ENCODE measurements at places on chromosomes 7 and 10.

DNA sequence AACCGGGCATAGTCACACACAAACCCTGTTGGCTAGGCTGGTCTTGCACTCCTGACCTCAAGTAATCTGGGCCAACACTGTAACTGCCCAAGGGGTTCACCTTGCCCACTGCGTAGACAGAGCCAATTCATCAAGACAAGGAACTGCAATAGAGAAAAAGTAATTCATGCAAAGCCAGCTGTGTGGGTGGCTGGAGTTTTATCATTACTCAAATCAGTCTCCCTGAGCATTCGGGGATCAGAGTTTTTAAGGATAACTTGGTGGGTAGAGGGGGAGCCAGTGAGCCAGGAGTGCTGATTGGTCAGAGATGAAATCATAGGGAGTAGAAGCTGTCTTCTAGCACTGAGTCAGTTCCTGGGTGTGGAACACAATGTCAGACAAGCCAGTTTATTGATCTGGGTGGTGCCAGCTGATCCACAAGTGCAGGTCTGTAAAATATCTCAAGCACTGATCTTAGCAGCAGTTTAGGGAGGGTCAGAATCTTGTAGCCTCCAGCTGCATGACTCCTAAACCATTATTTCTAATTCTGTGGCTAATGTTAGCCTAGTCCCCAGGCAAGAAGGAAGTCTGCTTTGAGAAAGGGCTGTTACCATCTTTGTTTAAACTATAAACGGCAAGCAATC is 15.6 kb upstream of the FXYD4 start:
- peak; percentile 40 for DNase-seq

- no peak for DNase-seq
Observed at GRCh38 chr10:119268428-119268827, 61.1 kb downstream of the GRK5 start.

DNA sequence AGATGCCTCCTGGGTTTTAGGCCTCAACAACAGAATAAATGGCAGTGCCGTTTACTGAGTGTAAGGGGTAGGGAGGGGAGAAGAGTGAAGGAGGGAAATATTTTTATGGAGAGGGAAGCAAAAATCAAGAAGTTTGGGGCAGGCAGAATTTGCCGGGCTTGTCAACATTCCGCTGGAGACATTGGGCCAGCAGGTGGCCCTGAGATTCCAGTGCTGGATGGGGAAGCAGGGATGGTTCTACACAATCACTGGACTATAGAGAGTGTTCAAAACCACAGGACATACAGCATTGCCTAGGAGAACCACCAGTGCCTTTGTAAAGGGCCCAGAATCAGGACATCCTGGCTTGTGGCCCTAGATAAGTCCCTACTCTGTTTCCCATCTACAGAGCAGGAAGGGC is 598.6 kb upstream of the MGMT start:
- DNase-seq, result no peak

DNA sequence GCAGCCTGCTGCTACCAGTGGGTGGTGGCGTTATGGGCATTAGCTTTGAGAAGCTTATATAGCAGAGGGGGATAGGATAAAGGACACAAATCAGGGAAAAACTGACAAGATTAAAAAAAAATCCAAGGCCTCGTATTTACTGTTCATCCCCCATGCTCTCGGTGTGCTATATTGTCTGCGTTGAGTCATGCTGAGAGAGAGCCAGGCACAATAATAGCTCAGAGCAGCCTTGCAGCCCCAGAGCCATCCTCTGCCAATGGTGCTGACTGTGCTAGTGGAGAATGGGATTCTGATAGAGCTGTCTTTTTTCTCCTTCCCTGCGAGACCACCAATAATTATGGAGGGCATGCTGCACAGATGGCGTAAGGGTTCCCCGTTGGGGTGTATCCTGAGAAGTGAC is 51.7 kb upstream of the FZD1 start:
- DNase-seq, result no peak

- no peak for DNase-seq
Observed at GRCh38 chr10:17381502-17382142, 72.8 kb downstream of the ST8SIA6 start.

- DNase-seq, result peak; percentile 35
Observed at GRCh38 chr7:82745117-82745516, 301.5 kb upstream of the CACNA2D1 start.

GRCh38 chr10:131635564-131636015 is 265.2 kb upstream of the PPP2R2D start:
- no peak for DNase-seq

- no peak for DNase-seq
Observed at GRCh38 chr7:43117095-43117494, 4.6 kb downstream of the HECW1 start.

DNA sequence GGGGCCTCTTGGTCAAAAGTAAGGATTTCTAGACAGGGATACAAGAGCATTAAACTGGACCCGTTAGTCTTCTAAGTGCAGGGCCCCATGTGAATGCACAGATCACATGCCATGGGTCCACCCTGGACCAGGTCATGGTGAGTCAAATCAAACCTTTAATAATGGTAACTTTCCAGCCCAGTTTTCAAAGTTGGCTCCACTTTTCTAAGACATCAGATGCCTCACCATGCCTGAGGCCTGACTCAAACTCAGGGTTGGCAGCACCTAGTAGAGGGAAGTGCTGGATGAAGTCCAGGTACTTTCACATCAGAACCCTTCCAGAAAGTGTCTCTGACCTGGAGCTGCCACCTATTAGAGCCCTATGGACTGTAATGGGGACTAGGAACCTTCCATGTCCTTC is 9.7 kb upstream of the SMIM30 start:
- peak; percentile 69 for DNase-seq

GRCh38 chr7:64875258-64875657 is 27.8 kb upstream of the ZNF273 start:
- no peak for DNase-seq

- peak; percentile 49 for DNase-seq
Observed at GRCh38 chr7:75813084-75813483, 522 bp downstream of the CCL24 start.

DNA sequence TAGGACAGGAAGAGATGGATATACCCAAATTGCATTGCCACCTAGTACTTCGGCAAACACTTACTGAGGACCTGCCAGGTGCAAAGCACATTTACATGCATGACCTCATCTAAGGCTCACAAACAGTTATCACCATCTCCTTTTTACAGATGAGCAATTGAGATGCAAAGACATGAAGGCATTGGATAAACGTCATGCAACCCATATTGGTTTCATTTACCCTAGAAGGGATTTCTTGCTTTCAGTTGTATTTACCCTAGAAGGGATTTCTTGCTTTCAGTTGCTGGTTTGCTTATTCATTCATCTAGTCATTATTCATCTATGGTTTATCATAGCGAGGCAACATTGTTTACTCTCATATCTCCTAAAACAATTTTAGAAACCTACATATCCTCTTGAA is 52.2 kb downstream of the STEAP1B start:
- no peak for DNase-seq

GRCh38 chr7:141945356-141945755 is 1.4 kb downstream of the CLEC5A start:
- DNase-seq, result peak; percentile 46

DNA sequence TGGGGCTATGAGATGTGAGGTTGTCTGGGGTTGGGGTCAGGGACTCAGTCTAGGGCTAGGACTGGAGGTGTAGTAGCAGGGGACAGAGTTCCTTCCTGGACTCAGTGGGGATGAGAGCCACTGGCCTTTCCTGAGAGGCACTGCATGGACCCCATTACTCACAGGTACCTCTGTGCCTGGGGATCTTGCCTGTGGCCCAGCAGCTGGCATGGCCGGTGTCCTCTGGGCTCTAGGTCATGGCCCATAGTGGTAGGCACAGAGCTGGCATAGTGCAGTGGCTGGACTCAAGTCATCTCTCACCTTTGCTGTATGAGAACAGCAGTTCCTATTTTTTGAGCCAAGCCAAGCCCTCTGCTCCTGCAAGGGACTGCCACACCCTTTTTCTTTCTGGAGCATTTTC is 51.9 kb downstream of the NEURL1 start:
- DNase-seq, result no peak

DNA sequence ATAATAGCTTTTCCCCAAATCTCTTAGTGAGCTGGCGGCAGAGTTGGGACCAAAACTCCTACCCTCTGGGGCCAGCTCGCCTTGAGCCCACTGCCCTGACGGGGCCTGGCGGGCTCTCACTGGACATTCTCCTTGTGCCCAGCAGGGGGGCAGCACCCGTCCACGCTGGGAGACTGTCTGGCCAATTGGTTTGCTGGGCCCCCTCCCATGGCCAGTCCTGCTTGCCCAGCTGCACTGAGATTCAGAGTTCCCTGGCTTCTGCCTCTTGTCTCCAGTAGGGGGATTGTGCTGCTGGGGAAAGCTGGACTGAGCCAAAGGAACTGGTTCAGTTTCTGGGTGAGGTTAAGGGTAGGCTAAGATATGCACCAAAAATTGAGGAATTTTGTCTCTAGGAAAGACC is 59.8 kb downstream of the RAMP3 start:
- DNase-seq, result peak; percentile 20

DNA sequence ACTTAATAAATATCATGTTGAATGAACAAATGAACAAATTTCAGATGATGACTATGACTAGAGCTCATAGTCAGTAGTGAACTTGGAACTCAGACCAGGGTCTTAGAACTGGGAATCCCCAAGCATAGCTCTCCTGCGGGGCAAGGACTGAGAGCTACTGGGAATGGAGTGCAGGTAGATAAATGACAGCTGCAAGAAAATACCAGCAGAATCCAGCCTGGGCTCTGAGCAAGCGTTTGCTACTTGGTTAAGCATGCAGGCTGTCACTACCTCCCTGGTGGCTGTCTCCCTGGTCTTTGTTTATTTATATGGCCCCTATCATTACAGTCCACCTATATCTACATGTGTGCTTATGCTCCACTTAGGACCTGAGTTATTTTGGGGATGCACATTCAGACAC is 208.4 kb downstream of the POU6F2 start:
- DNase-seq, result no peak

DNA sequence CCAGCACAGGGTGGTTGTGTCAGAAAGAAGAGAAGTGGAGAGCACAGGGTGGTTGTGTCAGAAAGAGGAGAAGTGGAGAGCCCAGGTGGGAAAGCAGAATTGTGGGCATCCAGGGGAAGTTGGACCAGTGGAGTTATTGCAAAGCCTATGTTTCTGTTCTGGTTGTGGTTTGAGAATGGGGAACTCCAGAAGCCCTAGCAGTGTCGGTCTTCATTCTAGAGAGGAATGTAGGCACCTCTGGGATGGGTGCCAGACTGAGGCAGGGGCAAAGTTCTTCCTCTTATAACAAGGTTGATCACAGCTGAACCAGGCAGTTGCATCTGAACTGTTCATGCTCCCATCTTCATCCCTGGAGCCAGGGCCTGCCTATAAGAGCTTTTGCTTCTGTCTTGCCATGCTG is 954 bp downstream of the FSCN3 start:
- DNase-seq, result no peak

DNA sequence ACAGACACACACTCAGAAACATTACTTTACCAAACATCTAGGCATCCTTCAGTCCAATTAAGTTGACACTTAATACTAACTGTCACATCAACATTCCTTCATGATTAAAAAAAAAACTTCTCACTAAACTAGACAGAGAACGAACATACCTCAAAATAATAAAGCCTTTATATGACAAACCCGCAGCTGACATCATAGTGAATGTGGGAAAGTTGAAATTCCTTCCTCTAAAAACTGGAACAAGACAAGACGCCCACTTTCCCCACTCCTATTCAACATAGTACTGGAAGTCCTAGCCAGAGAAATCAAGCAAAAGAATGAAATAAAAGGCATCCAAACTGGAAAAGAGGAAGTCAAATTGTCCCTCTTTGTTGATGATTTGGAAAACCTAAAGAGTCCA is 96.9 kb upstream of the PPP1R9A start:
- no peak for DNase-seq

- no peak for DNase-seq
Observed at GRCh38 chr7:102236592-102237287, 49.9 kb upstream of the SH2B2 start.

- no peak for DNase-seq
Observed at GRCh38 chr10:28010821-28011220, 11.9 kb upstream of the ODAD2 start.

GRCh38 chr10:66041771-66042170 is 884.1 kb upstream of the LRRTM3 start:
- no peak for DNase-seq

DNA sequence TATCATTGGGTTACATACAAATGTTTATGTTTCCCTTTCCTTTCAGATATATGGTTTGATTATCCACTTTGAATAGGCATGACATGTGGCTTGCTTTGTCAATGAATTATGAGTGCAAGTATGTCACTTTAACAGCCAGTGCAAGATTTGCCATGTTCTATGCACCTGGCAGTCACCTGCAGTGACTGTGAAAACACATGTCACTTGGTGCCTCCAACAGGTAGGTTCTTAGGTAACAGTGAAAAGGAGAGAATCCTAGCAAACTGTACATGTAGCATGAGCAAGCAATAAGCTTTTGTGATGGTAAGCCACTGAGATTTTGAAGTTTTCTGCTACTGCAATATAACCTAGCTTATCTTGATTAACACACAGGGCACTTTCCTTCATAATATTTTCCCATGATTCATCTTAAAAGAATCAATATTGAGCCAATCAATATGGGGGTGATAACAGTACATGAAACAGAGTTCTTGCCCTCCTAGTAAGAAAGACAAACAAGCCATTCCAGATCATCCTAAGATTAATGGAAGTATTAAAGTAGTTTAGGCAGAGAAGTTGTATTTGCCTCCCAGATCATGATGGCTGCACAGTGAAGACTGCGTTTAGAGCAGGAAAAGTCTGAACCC is 7.9 kb upstream of the RALA start:
- no peak for DNase-seq

GRCh38 chr7:78212476-78213060 is 414.0 kb downstream of the PHTF2 start:
- no peak for DNase-seq

DNA sequence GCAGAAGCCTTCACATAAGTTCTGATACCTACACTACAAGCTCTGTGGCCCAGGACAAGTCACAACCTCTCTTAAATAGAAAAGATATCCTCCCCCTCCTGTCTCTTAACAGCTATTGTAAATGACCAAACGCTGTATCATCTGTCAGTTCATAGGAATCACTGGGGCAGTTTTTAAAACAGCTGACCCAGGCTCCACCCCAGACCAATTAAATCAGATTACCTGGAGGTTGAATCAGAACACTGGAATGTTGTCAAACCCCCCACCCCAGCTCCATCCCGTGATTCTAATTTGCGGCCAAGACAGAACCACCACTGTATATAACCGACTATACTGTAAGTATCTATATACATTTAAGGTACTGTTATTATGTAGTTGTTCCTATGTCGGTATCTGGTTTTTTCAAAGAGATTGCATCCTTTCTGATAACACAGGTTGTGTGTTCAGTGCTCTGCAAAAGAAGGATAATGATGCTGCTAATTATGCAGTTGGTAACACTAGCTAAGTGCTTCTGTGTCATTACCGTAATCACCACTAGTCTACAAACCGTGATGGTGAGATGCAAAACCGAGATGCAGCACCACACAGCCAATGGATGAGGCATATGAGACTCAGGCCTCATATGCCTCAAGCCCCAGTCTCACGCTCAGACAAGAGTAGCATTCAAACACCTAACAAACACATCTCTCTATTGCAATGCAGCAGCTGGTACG is 47.4 kb downstream of the TNS3 start:
- no peak for DNase-seq
